ENCODE measurements at places on chromosomes 3 and 15. TPM values are rescaled to one million over a fixed set of nuclear protein-coding genes. Genes with fewer than 3 reads are reported as not detected.

Gene CCNB2
- 48.0 TPM for total RNA-seq

Gene CCDC39
- total RNA-seq, result not detected

Gene NR2F2
- 20.6 TPM for total RNA-seq

Gene HOMER2
- 2.0 TPM for total RNA-seq

Gene LEKR1
- 1.1 TPM for total RNA-seq

Gene SCN11A
- under 0.01 TPM for total RNA-seq

Gene ARGFX
- total RNA-seq, result not detected

Gene ABI3BP
- total RNA-seq, result 1.4 TPM

Gene PAK6
- under 0.01 TPM for total RNA-seq

Gene SLC27A2
- not detected for total RNA-seq

Gene IMPDH2
- total RNA-seq, result 196 TPM

Gene PLA2G4E
- not detected for total RNA-seq

Gene BAHD1
- 12.7 TPM for total RNA-seq

Gene CCR4
- not detected for total RNA-seq

Gene SERINC4
- not detected for total RNA-seq

Gene POLQ
- total RNA-seq, result 15.2 TPM
